CD4-positive, CD25-positive, alpha-beta regulatory T cell (primary cell): ENCODE measurements at places on chromosomes 12 and 14. TPM values are rescaled to one million over a fixed set of nuclear protein-coding genes. Genes with fewer than 3 reads are reported as not detected.

DNA sequence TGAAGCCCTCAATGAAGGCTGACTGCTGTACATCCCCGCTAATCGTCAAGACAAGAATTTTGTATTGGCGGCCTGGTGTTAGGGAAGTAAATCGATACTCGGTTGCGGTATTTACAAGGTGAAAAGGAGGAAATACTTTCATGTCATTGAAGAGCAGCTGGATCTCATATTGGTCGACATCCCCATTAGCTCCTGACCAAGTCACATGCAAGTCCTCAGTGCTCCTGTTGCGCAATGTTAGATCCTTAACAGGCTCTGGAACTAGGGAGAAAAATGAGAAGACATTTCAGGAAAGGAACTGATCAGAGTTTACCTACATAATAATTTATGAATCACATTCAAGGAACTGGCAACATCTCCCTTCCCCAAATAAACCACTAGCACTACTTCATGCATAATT lies 66.2 kb downstream of the PTPRB start:
- no peak overlapping the region for H3K4me3 ChIP-seq
- H3K36me3 ChIP-seq: no peaks in the 10 kb centered on the region
- H3K4me1 ChIP-seq: no peaks in the 10 kb centered on the region
- DNase-seq: no peak

PTCSC3 gene
- not detected for polyA plus RNA-seq

DNA sequence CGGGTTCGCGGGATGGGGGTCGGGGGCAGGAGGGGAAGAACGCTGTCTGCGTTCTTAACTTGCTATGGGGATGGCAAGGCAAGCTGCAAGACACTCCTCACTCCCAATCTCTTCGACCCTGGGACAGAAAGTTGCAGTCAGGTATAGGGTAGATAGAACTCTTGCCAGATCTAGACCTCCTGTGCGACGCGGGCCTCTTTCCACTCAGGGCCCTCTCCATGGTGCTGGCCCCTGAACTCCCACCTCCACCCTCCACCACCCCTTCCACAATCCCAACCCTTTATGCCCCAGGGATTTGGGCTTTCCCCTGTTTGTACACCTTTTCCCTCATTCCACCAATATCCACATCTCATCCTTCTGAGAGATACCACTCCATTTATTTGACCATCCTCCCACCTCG lies 812 bp downstream of the NABP2 start:
- H3K27me3 ChIP-seq: no peaks in the 10 kb centered on the region
- no peak for DNase-seq
- H3K4me1 ChIP-seq: peaks cover 44% of the 10 kb centered on the region
- H3K4me3 ChIP-seq: no peak overlapping the region

OTOGL gene
- not detected for polyA plus RNA-seq

DNA sequence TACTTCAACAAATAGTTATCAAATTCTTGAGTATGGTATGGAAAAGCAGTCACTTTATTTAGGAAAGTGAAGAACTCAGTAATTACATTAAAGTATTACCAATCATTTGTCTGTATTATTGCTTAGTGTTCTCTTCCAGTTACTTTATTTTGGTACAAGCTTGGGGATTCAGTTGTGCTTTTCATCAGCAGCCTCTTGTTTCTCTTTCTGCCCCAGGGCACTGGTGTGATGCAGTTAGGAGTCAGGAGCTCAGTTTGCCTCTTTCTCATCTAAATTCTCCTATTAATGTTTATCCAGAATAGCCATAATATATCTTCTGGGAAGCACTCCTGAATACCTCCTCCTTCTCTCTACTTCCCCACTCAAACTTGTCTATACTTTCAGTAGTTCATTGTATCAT lies 25.7 kb downstream of the PMCH start:
- no peak for DNase-seq
- H3K36me3 ChIP-seq: no peaks in the 10 kb centered on the region
- H3K27me3 ChIP-seq: no peaks in the 10 kb centered on the region
- no peak overlapping the region for H3K27ac ChIP-seq
- no peak overlapping the region for H3K4me3 ChIP-seq
- peaks cover 10% of the 10 kb centered on the region for H3K4me1 ChIP-seq

OR4E2 gene
- not detected for polyA plus RNA-seq
